NCI-H524 treated with DMSO at 0.1 percent for 48 hours (cell line): ENCODE measurements at places on chromosomes 6 and 20.

DNA sequence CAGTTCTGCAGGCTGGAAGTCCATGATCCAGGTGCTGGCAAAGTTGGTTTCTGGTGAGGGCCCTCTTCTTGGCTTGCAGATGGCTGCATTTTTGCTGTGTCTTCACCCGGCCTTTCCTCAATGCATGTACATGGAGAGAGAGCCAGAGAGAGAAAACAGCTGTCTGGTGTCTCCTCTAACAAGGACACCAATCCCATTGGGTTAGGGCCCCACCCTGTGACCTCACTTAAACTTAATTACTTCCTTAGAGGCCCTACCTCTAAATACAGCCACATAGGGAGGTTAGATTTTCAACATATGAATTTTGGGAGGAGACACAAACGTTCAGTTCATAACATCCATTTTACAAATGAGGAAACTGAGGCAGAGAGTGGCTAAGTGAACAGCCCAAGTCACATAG, 202.4 kb downstream of the ZMYND8 start:
- no peak for DNase-seq

DNA sequence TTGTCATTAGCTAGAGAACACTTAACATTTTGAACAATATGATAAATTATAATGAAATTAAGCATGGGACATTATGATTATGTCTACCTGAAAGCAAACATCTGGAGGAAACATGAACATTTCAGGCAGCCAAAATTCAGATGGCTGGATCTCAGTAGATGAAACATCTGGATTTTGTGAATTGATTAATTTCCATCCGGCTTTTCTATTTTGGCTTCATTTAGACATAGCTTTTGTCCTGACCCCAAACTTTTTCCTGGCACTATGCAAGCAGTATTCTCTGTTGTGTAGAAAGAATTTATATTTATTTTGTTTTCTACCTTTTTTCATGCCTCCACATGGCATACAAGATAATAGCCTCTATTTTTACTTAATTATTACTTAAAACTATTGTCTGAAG, 186.3 kb downstream of the OGFRL1 start:
- no peak for DNase-seq

DNA sequence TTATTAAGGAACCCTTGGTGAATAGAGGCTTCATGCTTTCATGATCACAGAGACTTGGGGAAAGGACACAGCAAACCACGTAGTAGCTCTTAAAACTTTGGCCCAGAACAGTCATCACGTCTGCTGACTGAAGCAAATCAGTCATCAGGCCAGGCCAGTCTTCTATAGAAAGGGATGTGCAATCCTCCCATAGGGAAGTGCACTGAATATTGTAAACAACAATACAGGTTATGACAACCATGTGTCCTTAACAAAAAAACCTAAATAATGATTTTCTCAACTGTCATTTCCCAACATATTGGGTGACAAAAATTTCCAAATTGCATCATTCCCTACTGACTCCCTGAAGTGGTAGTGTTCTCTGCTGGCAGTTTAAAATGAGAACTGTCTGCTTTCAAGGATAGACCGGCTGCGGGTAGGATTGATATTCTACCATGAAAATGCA, 388.2 kb upstream of the CITED2 start:
- no peak for DNase-seq

GRCh38 chr20:13526551-13526950, 112.2 kb downstream of the TASP1 start:
- DNase-seq = no peak
